ENCODE measurements at places on chromosomes 6 and 20.

DNA sequence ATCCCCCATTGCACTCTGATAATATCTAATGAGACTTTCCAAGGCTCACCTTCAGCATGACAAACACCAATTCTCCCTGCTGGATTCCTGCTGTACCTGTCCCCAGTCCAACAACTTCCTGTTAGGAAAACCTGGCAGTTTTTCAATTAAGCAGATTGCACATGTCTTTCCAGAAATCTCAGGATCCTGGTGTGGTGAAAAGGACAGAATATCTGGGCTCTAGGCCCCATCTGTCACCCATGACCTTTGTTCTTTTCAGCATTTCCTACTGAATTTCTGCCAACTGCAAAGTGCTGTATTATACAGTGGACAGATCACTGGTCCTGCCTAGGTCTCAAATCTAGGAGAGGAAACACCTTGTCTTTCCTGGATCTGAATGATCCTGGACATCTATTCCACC is 27.7 kb upstream of the DTNBP1 start:
- no peak for DNase-seq

DNA sequence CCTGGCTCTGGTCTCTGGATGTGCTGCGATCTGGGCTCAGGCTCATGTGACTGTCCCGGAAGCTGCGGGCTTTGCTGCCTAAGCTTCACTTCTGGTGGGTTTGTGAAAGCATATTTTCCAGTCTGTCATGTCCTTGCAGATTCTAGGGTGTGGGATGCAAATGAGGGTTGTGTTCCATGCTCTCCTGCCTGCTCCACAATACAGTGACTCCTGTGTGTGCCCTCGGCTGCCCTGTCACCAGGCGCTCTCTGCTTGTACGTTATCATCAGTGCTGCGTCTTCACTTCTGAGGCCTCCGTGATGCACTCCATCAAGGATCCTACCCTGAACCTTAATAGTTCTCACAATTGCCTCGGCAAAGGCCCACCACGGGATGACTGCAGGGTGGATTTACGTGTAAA is 84.2 kb downstream of the TTLL2 start:
- DNase-seq, result no peak

DNA sequence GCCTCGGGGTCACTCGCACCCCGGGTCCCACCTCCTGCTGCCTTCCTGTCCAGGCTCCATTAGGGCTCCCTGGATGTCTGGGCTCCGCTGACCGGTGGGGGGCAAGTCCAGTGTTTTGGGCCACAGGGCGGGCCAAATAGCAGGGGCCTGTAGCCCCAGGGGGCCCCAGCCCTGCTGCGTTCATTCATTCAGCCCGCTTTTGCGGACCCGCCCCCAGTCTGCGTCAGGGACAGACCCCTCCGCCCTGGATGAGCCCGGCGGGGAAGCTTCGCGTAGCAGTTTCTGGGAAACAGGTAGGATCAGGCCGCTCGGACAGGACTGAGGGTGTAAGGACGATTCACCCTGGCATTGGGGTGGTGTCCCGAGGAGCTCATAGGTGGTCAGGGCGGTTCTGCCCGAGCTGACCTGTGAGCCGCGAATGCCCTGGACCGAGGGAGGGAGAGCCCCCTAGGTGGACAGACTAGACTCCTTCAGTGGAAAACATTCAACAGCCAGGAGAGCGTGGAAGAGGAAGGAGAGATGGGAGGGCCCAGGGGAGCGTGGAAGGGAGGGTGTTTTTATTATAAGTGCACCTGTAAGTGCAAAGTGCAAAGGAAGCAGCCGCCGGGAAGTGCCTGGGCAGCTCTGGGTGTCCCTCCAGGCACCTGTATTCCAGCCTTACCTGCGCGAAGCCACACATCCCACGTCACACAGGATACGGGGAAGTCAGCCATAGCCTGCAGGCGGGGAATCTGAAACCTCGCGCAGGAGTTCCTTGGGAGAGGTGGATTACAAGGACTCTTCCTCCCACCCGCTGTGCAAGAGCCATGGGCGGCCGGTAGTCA is 662 bp downstream of the ENTPD6 start:
- peak; percentile 57 for DNase-seq

GRCh38 chr6:48426636-48427035 is 315.6 kb upstream of the PTCHD4 start:
- no peak for DNase-seq

DNA sequence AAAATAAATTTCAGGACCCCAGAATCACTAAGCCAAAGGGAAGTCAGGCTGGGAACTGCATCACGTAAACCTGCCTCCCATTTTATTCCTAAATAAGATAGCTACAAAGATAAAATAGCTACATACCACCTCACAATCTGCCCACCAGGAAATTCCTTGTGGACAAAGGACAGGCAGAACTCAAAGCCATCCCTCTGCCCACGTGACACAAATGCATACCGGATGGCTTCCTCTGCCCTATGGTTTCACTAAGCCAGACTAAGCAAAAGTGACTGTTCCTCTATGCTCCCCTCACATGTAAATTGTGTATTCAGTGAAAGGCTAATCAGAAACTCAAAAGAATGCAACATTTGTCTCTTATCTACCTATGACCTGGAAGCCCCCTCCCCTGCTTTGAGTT is 15.0 kb downstream of the MBOAT1 start:
- no peak for DNase-seq

GRCh38 chr6:169162752-169163407 is 90.8 kb downstream of the THBS2 start:
- no peak for DNase-seq

Measured in retina (tissue), 1 donor.